CD8-positive, alpha-beta memory T cell (primary cell): ENCODE measurements at places on chromosomes 6 and 20. TPM values are rescaled to one million over a fixed set of nuclear protein-coding genes. Genes with fewer than 3 reads are reported as not detected.

The PPP1R14C gene
- 1.6 TPM for total RNA-seq

The AMD1 gene
- total RNA-seq = 95.8 TPM

The PREP gene
- 49.9 TPM for total RNA-seq

The TMC2 gene
- total RNA-seq = not detected

The C6orf52 gene
- 7.4 TPM for total RNA-seq

The LRRN4 gene
- not detected for total RNA-seq

GRCh38 chr20:32777177-32777956 is 15.2 kb downstream of the DNMT3B start:
- no peak for DNase-seq
- no peak overlapping the region for H3K4me3 ChIP-seq
- H3K36me3 ChIP-seq = no peaks in the 10 kb centered on the region
- H3K27me3 ChIP-seq = no peaks in the 10 kb centered on the region

- H3K36me3 ChIP-seq = peaks cover 72% of the 10 kb centered on the region
- no peaks in the 10 kb centered on the region for H3K27me3 ChIP-seq
- no peak for DNase-seq
- peaks cover 37% of the 10 kb centered on the region for H3K4me1 ChIP-seq
- no peak overlapping the region for H3K27ac ChIP-seq
These were observed 10.1 kb downstream of the CD164 start for GRCh38 chr6:109372130-109372529.

GRCh38 chr6:109238396-109238795 is 143.1 kb downstream of the CEP57L1 start:
- H3K36me3 ChIP-seq = no peaks in the 10 kb centered on the region
- no peaks in the 10 kb centered on the region for H3K27me3 ChIP-seq
- H3K4me3 ChIP-seq = no peak overlapping the region

DNA sequence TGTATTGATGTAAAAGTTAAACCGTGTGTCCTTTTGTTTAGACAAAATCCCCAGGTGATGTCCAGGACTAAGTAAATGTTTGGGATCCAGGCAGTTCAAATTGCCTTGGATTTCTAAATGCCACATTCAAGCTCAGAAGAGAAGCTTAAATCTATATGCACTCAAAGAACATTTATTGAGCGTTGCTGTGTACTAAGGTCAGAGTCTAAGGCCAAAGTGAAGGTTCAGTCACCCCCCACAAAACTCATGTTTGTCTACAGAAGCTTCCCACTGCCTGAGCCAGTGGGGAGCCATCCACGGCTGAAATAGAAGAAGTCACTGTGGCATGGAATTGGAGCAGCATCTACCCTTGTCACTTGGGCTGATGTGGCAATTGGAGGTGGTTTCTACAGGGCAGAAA is 70.7 kb upstream of the INSM1 start:
- no peak for DNase-seq
- H3K27me3 ChIP-seq = no peaks in the 10 kb centered on the region
- H3K27ac ChIP-seq = no peak overlapping the region
- no peaks in the 10 kb centered on the region for H3K4me1 ChIP-seq
- H3K4me3 ChIP-seq = no peak overlapping the region
- no peaks in the 10 kb centered on the region for H3K36me3 ChIP-seq

DNA sequence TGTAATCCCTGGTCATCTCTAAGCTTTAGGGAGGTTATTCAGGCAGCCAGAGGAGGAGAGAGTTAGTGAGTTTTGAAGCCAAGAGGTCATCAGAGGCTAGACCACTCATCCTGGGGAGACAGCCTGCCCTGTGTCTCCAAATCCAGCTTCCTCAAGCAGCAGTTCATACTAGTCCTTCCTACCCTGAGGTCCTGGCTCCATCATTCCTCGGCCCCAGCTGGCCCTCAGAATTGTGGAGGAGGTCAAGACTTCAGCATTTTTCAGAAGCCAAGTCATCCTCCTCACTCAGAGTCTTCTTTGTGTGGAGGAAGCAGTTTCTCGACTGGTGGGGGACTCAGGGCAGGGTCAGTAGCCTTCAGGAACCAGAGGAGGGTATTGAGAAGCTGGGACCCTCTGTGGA is 12.4 kb upstream of the KIAA1755 start:
- no peak overlapping the region for H3K27ac ChIP-seq
- no peak for DNase-seq
- H3K36me3 ChIP-seq = no peaks in the 10 kb centered on the region
- H3K27me3 ChIP-seq = no peaks in the 10 kb centered on the region
- no peaks in the 10 kb centered on the region for H3K4me1 ChIP-seq
